ENCODE measurements at places on chromosomes 13 and 19.

- no peak for DNase-seq
Measured at GRCh38 chr19:30212574-30212973, 159.6 kb upstream of the ZNF536 start.

DNA sequence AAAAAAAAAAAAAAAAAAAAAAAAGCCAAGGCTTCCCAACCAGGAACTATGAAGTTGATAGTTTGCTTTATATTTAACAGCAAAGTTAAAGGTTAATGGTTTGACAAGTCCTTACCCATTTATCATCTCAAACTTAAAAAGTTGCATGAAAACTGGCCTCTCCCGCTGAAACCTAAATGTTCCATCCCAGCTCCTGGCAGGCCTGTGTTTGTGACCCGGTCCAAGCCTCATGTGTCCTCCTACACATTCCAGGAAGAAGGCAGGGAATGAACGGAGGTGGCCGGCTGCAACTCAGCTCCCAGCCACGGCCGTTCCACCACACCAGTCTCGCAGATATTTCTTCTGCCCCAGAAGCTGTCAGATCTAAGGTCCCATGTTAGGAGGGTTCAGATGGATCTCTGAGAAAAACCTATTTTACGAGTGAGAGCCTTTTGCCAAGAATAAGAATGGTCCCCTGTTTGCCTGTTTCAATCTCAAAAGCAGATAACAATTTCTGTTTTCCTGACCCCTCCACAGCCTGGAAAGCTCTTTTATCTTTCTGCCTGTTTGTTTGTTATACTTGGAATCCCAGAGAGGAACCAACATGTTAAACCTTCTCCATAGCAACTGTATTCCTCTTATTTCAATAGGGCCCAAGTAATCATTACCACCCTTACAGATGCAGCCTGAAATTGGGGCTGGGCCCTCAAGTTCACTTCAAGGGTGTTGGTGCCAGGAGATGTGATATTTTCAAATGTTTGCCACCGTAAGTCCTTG, 56.5 kb downstream of the KCTD12 start:
- DNase-seq = no peak

DNA sequence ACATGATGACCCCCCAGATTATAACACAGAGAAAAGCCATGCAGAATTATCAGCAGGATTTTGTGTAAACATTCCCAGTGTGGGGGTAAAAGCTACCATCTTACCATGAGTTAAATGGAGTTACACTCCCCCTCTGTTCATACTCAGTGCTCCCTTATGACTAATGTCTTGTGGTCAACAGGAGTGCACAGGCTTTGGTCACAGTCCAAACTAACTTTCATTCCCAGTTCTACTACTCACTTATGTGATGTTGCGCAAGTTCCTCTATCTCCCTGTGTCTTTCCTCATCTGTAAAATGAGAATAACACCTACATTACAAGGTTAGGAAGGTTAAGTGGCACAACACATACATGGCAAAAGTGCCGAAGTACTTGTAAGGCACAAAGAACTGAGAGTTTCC, 277.9 kb downstream of the RBM26 start:
- DNase-seq = no peak

GRCh38 chr19:53977991-53978731, 13.3 kb upstream of the CACNG6 start:
- peak; percentile 100 for DNase-seq

- peak; percentile 75 for DNase-seq
Measured at GRCh38 chr13:72050251-72050650, 183.2 kb upstream of the DACH1 start.

GRCh38 chr19:47324502-47324901, 7.5 kb upstream of the C5AR2 start:
- DNase-seq = no peak

DNA sequence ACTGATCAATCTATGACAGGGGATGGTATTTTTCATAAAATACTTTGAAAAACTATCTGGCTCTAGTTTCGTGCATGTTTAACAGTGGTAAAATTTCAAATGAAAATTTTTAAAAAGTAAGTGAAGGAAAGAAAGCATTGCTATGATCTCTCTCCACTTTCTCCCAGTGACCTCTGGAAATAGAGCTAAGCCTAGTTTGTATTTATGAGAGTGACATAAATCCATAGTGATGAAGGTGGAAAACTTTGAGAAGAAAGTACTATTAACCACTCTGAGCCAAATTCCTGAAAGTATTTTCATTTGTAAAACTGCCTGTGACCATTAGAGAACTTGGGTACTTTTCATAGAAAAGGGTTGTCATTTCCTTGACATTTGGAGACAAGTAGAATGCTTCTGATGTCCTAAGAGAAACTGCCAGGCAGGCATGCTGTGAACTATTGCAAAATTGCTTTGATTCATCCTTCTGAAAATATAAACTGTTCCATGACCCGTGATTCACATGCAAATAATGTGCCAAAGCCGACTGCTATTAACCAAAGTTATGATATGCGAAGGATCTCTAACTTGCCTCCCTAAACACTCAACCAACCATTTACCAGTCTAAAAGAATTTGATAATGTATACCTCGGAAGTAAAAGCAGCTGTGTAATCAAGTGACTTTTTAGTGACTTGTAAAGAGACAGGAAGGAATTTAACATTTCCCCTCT, 133.2 kb downstream of the VWA8 start:
- no peak for DNase-seq

GRCh38 chr19:33728141-33728540, 68.5 kb upstream of the KCTD15 start:
- DNase-seq = no peak

- DNase-seq = no peak
Measured at GRCh38 chr13:32501064-32501463, 37.5 kb downstream of the N4BP2L2 start.

GRCh38 chr13:101447852-101448251, 4.6 kb upstream of the ITGBL1 start:
- DNase-seq = peak; percentile 4

- DNase-seq = no peak
Measured at GRCh38 chr13:113065406-113066141, 40.0 kb upstream of the F7 start.

GRCh38 chr13:102182170-102182569, 219.7 kb downstream of the FGF14 start:
- no peak for DNase-seq

DNA sequence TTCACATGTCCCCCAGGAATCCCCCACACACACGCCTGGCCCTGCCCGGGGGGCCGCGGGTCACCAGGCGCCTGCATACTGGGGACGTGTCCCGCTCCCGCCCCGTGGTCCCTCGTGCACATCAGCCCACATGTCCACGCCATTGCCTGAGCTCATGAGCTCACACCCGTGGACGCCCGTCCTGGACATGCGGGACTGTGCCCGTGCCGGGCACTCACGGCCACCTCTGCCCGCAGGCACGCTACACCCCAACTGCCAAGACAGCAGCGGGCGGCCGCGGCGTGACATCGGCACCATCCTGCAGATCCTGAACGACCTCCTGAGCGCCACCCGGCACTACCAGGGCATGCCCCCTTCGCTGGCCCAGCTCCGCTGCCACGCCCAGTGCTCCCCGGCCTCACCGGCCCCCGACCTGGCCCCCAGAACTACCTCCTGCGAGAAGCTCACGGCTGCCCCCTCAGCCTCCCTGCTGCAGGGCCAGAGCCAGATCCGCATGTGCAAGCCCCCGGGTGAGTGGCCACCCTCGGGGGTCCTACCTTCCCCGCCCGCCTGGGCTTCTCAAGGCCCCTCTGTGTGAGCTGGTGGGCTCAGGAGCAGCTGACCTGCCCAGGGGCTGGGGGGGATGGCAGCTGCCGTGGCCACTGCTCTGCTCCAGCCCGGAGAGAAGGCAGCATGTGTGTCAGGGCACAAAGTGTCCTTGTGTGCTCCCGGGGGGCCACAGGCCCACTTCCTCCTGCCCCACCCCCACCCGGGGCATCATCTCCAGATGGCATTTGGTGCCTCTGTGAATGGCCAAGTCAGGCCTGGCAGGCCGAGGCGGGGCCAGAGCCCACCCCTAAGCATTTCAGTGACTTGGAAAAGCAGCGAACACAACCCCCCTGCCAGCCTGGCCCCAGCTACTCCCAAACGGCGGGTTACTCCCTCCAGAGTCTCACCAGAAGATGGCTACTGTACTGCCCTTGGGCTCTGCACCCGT, 7.1 kb downstream of the MIDN start:
- no peak for DNase-seq

DNA sequence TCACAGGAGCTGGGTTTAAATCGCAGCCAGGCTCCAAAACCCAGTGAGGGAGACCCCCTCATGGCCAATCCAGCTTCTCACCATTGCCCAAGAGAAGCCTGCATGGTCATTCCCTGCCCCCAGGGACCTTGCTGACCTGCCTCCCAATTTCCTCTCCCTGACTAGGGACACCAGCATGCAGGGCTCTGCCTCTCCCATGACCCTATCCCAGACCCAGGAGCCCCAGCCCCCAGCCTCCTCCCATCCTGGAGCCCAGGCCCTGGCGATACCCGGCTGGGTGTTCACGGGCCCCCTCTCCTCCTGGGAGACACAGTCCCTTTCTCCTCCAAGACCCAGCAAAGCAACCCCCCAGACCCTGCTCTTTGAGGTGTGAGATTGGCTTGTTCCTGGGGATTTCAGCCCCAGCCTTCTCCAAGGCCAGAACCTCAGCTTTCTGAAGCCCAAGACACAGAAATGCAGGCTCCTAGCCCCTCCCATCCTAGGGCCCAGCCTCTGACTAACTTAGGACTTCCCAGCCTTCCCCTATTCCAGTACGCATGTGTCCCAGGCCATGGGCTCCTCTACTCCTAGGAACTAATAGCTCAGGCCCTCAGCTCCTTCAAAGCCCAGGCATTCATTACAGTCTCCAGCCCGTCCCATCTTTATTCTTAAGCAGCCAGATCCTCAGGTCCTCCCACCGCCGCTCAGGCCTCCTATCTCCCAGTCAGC, 1.1 kb downstream of the GYS1 start:
- DNase-seq = peak; percentile 86

GRCh38 chr19:17944301-17944700, 11.5 kb downstream of the CCDC124 start:
- DNase-seq = no peak

- DNase-seq = no peak
Measured at GRCh38 chr19:55158423-55158822, 891 bp upstream of the TNNI3 start.

DNA sequence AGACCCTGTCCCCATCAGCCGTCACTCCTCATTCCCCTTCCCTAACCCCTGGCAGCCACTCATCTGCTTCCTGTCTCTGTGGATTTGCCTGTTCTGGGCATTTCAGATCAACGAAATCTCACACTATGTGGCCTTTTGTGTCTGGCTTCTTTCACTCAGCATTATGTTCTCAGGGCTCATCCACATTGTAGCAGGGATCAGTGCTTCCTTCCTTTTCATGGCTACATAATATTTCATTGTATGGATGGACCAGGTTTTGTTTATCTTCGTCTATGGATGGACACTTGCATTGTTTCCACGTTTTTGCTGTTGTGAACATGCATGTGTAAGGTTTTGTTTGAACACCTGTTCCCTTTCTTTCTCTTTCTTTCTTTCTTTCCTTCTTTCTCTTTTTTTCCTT, 41.3 kb downstream of the NWD1 start:
- no peak for DNase-seq

- no peak for DNase-seq
Measured at GRCh38 chr19:51525651-51526050, 5.8 kb downstream of the SIGLEC6 start.

All from mesendoderm (in vitro differentiated cells).